ENCODE measurements at places on chromosomes 12 and 14.

DNA sequence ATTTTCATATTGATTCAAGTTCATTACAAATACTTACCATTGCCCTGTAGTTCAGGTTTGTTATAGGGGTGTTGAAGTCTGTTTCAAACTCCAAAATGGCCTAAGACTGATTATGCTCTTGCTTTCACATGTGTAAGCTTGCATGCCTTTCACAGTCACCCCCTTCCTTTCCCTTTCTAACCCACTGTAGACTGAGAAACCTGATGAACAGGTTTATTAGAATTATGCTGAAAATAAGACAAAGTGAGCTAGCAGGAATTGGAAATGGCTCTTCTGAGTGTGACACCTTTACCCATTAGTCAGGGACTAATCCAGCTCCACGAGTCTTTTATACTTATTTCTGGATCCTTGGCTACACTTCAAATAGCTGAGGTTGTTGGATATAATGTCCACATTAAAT, 38.9 kb downstream of the FBXO33 start:
- H3K4me1 ChIP-seq: no peaks in the 10 kb centered on the region
- peaks cover 36% of the 10 kb centered on the region for H3K36me3 ChIP-seq
- H3K4me3 ChIP-seq: no peak overlapping the region
- DNase-seq: no peak
- no peaks in the 10 kb centered on the region for H3K27me3 ChIP-seq

DNA sequence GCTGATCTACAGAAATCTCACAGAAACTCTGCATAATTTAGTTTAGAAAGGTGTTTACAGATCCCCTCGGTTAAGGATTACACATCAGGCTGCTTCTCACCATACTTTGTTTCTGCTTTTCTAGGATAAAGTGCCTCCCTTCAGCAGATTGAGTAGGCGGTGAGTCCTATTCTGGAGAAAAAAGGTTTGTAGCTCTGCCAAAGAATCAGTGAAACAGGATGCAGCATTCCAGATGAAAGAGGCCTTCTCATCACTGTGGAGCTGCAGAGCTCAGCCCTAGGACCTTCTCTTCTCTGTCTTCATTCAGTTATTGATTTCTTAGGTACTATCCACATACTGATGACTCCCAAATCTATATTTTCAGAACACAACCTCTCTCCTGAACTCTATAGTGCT, 155.5 kb upstream of the KRR1 start:
- H3K27ac ChIP-seq: no peak overlapping the region
- H3K4me3 ChIP-seq: no peak overlapping the region
- H3K27me3 ChIP-seq: no peaks in the 10 kb centered on the region
- DNase-seq: no peak
- H3K36me3 ChIP-seq: no peaks in the 10 kb centered on the region

- no peaks in the 10 kb centered on the region for H3K27me3 ChIP-seq
- DNase-seq: peak; percentile 89
- H3K27ac ChIP-seq: peak overlapping the region; percentile 95
- H3K4me1 ChIP-seq: peaks cover 77% of the 10 kb centered on the region
- H3K4me3 ChIP-seq: peak overlapping the region; percentile 98
Measured at GRCh38 chr12:6953442-6954315, 2.5 kb downstream of the PTPN6 start.

DNA sequence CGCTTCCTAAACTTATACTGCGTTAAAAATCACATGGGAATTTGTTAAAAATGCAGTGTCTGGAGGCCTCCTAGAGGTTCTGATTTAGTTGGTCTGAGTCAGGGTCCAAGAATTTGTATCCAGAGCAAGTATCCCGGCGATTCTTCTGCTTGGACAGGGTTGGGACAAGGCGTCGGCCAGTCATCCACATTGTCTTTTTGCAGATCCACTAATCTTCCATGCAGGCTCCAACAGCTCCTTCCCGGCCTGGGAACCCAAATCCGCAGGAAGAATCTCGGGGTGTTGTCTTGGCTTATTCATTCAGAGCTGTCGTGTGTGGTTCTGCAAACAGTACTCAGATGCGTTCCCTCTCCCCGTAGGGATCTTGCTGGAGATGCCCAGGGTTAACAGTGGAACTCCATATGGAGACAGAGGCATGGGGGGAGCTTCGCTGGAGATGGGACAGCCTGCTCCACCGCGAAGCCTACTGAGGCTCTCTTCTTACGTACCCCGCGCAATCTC, 25.3 kb downstream of the GPRC5D start:
- H3K27ac ChIP-seq: no peak overlapping the region
- H3K4me3 ChIP-seq: no peak overlapping the region
- H3K27me3 ChIP-seq: no peaks in the 10 kb centered on the region

- no peaks in the 10 kb centered on the region for H3K27me3 ChIP-seq
- no peak for DNase-seq
- H3K4me1 ChIP-seq: no peaks in the 10 kb centered on the region
Measured at GRCh38 chr12:39490500-39491282, 47.8 kb upstream of the KIF21A start.
